Activated CD4-positive, alpha-beta T cell treated with anti-CD3 and anti-CD28 coated beads, Interleukin-2, amount 50 U/mL, for 1 hour (primary cell): ENCODE measurements at places on chromosomes 12 and 14.
A peak's percentile ranks its signal among the peaks of the same experiment; 100 is the strongest.

GRCh38 chr14:67140556-67140955, 48.7 kb upstream of the GARIN2 start:
- DNase-seq = no peak

DNA sequence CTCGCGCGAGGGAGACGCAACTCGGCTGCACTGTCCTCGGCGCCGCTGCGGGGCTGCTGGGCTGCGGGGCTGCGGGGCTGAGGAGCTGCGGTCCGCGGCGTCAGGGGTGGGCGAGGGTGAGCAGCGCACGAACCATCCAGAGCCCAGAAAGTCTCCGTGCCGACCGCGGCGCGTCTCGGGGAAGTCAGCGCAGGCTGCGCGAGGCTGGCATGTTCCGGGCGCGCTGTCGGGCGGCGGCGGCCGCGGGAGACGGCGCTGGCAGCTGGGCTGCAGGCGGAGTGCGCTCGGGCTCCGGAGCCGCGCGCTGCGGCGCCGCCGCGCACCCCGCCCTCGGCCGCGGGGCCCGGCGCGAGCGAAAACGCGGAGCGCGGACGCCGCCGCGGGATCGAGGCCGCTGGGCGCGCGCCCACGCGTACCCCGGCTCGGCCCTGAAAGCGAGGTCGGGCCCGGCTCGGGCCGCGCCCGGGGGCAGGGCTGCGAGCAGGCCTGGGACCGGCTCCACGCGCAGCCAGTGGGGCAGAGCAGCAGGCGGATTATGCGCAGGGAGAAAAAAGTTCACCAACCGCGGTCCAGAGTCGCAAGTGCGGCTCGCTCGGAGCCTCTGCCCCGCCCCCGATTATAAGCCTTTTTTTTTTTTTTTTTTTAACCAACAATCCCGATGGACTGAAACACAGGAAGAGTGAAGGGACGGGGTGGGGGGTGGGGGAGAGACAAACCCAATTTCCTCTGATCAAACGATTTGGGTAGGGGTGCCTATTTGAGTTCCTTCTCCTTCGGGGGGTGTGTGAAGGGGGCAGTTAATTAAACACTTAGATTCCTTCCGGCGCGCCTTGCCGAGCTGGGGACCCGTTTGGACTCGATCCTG, at the start of gene PRICKLE1:
TSS of gene PRICKLE1 (minus strand) at position 282 of the 865 bp plus-strand sequence. CDS start 117,230 bp downstream, outside the sequence.
- DNase-seq = no peak

DNA sequence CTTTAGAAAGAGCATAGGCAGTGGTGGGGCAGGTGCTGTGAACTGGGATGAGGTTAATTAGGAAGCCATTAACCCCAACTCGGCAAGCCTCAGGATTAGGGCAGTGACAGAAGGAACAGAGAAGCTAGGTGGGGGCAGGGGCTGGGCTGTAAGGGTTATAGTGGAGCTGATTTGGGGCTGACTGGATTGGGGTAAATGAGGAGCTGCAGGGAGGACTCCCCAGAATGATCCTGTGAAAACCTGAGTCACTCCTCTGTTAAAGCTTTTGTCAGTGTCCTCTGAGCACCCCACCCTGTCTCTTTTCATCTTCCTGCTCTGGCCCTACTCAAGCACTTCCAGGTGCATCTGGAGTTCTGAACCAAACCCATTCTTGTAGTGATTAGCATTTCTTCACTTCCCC, 4.4 kb downstream of the KLC1 start:
- no peak for DNase-seq

- DNase-seq = no peak
Measured at GRCh38 chr12:110853836-110854235, 7.0 kb downstream of the CCDC63 start.

DNA sequence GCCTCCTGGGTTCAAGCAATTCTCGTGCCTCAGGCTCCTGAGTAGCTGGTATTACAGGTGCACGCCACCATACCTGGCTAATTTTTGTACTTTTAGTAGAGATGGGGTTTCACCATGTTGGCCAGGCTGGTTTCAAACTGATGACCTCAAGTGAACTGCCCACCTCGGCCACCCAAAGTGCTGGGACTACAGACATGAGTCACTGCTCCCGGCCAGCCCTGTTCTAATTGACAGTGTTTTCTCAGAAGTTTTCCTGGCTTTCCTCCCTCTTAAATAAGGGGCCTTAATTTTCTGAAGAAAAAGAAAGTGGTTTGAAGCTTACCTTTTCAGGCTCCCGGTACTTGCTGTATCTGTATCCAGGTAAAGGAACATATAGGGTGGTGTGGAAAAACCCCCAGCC, 1.7 kb downstream of the HAL start:
- no peak for DNase-seq

GRCh38 chr12:34377243-34378035, 355.1 kb downstream of the ALG10 start:
- no peak for DNase-seq

DNA sequence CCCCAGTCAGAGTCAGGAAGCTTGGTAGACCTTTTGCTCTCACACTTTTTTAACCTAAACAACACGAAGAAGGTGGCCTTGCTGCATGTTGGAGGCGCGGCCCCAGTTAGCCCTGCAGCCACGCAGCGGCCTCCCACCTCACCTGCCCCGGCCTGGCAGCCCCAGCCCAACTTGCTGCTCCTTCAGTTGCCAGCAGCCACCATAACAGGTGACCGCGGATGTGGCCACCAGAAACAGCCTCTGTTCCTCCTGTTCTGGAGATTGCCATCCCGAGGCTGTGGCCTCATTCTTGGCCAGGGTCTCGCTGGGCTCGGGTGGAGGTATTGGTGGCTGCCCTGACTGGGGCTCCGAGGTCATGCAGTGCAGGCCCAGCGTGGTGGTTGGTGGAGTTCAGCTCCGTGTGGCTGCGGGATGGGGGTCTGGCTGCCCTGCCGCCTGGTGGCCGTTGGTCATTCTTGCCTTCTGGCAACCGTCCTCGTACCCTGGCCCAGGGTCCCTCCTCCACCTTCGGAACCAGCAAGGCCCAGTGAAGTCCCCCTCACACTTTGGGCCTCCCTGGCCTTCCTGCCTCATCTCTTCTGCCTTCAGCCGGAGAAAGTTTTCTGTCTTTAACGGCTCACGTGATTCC, 20.7 kb upstream of the TEX22 start:
- DNase-seq = no peak

GRCh38 chr14:70934502-70935134, 27.4 kb downstream of the PCNX1 start:
- DNase-seq = no peak

DNA sequence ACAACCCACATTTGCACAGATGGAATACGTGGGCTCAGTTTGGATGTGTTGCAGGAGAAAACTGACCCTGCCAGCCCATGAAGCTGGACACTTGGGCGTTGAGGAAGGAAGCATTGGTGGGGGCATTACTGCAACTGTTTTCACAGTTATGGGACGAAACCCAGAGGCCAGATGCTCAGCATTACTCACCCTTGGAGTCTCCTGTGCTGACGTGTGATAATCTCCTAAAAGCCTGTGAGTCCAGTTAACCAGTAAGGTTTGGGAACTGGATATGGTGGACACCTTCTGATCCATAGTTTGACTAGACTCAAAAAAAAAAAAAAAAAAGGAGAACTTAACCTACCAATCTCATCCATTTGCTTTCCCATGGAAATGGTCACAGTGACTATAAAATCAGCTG, 52.8 kb upstream of the EGLN3 start:
- no peak for DNase-seq

- DNase-seq = no peak
Measured at GRCh38 chr14:52227619-52228222, 39.8 kb upstream of the PTGDR start.

- no peak for DNase-seq
Measured at GRCh38 chr14:72256055-72256454, 323.8 kb downstream of the RGS6 start.

DNA sequence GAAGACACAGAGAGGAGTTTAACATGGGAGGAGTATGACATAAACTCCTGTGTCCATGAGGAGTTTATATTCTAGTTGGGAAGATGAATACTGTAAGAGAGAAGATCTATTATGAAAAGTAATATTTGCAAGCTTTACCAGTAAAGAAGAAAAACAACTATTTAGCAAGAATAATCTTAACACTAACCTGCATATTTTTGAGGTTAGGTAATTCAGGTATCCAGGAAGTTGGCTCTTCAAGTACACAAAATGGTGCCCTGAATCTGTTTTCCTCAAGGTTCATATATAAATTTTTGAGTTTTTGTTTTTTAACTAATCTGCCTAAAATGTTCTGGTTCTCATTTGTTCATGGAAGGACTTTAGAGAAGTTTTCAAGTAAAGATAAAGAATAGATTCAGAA, 33.9 kb upstream of the KCNMB4 start:
- no peak for DNase-seq

GRCh38 chr14:60344751-60345150, 95.7 kb downstream of the PPM1A start:
- no peak for DNase-seq

- DNase-seq = no peak
Measured at GRCh38 chr12:119630223-119630780, 36.7 kb downstream of the TMEM233 start.

- DNase-seq = no peak
Measured at GRCh38 chr12:91241756-91242155, 59.1 kb upstream of the DCN start.

GRCh38 chr12:89661706-89662330, 46.8 kb downstream of the ATP2B1 start:
- DNase-seq = no peak

GRCh38 chr12:100661300-100661951, 87.9 kb downstream of the GAS2L3 start:
- no peak for DNase-seq

- DNase-seq = no peak
Measured at GRCh38 chr12:40565029-40565633, 127.1 kb upstream of the CNTN1 start.

- DNase-seq = peak; percentile 55
Measured at GRCh38 chr14:101761881-101762529, 496 bp downstream of the PPP2R5C start.

DNA sequence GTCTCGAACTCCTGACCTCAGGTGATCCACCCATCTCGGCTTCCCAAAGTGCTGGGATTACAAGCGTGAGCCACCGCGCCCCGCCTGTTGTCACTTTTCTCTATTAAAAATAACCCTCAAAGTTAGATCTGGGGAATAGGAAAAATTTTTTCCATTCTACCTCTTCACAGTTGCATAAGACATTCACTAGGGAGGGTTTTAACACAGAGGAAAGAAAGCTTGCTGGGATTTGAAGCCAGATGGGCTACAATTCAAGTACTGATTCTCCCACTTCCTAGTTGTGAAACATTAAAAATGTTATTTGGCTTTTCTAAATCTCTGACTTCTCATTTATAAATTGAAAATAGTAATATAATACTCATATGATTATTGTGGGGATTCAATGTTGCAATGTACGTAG, 23.3 kb upstream of the SLC15A5 start:
- no peak for DNase-seq
